Hematopoietic multipotent progenitor cell treated with erythropoietin and hydrocortisone succinate and interleukin-3 and kit ligand, for 15 days (in vitro differentiated cells): ENCODE measurements at places on chromosomes 2 and 18.

- DNase-seq = no peak
Measured at GRCh38 chr2:63755965-63756364, 85.7 kb upstream of the UGP2 start.

- DNase-seq = no peak
Measured at GRCh38 chr18:11383381-11383780, 226.0 kb upstream of the SLC35G4 start.

- no peak for DNase-seq
Measured at GRCh38 chr18:61091379-61091778, 241.9 kb upstream of the CDH20 start.

DNA sequence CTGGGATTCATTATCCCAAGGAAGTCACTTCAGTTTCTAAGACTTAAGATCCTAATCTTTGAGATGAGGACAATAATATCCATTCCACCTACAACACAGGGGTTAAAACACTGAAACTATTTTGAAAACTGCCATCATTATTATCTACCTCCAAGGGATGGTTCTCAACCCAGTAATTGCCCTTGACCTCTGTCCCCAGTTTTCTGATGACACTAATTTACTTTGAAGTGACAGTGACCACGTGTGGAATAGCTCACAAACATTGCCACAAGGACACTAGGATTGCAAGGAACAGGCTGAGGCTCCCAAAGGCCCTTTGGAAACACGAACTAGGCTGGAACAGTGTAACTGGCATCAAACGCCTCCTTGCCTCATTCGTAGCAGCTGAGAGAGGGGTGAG is 78.4 kb downstream of the UXS1 start:
- no peak for DNase-seq

DNA sequence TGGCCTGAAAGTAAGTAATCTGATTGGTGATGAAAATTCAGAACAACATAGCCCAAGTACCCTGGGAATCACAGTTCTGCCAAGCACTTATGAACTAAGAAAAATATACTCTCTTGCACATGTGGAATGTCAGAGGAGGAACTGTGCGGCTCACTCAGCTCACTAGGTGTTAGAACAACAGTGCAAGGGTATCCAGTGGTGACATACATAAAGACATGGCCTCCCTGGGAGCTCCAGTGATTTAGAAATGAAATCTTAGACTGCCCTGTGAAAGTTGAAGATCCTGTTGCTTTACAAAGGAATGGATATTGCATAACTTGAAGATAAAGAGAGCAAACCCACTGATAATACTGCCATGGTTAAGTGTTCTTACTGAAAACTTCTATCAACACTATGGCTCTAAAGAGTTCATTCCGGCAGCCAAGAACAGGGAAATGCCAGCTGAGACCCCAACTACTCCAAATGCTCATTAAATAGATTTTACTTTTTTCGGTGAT is 246.2 kb downstream of the ARHGAP15 start:
- no peak for DNase-seq

- DNase-seq = no peak
Measured at GRCh38 chr2:172996387-172996961, 79.2 kb upstream of the MAP3K20 start.

- no peak for DNase-seq
Measured at GRCh38 chr18:37567061-37567993, 1.7 kb upstream of the CELF4 start.

GRCh38 chr2:121689356-121689755 is 40.1 kb upstream of the CLASP1 start:
- peak; percentile 13 for DNase-seq

DNA sequence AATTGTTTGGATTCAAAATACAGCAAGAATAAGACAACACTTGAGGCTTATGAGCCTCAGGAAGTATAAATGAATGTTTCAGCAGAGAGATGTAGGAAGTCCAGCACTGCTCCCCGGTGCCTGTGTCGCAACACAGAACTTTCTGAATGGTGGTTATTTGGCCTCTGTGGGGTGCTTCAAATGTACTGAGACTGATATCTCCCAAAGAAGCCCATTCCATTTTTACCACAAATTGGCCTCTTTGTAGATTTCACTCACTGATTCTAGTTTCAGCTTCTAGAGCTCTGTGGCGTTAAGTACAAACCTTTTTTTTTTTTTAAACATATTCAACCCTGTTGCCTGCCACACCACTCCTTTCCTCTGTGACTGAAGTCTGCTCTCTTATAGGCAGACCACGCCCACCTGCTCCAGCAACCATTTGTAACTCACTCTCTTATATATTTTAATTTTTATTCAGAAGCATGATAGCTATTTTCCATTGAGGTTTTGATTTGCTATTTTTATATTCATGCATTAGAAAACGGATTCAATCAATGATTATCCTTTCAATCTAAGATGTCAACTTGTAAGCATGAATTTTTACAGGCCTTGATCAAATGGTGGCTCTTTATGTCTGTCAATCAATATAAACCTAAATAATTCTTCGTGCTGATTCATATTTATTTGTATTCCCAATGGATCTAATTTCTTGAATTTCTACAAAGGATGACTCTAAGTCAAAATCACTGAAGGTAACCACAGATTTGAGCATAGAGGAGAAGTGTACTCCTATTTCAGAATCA is 277.1 kb upstream of the CCDC68 start:
- no peak for DNase-seq

DNA sequence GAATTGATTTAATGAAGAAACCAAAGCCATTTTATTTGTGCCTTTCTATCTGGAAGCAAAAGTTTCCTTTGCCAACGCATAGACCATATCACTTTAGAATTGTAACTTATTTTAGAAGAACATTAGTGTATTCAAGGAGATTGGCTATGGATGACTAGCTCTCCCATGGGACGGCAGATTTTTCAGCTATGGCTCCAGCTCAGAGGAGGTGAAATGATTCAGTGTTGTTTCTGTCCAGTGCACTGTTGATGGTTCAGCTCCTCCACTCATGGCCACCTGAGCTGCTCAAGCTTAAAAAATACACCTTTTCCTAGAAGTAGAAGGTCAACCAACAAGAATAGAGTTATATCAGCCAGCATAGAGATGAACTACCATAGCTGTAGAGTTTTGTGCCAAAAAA is 1597.5 kb upstream of the PIK3C3 start:
- no peak for DNase-seq

DNA sequence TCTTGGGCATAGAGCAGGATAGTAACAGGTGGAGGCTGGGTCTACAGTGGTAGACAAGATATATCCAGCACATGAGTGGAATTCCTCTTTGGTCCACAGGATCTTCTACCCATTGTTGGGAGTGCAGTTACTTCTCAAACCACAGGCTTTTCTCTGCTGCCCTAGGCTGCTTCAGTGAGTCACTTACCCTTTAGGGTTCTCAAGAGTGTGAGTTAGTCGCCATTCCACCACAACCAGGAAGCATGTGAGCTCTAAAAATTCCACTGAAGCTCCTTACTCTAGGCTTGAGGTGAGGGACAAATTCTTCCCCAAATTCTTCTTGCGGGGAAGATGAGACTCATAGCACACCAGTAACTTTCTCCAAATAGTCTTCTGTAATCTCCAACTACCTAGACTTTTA is 189.4 kb downstream of the PLCL1 start:
- DNase-seq = no peak

DNA sequence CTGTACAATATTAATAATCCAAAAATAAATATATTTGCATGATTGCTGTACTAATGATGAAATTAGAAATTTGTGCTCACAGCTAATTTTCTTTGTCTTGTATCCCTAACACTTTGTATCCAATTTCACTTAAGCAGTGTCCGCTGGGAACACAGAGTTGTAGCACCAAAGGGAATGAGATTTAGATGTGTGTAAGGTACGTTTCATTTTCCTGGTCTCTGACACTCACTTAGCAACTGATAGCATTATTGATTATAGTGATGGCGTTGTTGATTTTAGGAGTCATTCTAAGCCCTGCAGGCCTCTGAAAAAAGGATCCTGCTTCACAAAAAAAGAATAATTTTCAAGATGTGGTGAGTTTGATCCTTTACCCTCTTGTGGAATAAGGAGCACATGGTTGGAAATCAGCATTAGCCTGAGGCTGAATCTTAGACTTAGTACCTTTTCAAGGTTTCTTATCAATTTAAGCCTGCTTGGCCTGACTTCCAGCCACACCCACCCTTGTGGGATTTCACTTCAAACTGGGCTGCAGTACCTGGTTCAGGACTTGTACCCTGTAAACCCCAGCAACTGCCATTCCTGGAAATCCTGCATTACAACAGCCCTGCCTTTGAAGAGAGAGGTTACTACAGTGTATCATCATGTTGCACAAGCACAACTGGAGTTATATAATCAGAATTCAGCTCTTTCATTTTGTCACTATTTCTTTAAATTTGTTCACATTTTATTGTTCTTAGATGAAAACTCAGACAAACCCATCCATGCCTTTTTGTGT is 116.2 kb downstream of the RND3 start:
- no peak for DNase-seq

DNA sequence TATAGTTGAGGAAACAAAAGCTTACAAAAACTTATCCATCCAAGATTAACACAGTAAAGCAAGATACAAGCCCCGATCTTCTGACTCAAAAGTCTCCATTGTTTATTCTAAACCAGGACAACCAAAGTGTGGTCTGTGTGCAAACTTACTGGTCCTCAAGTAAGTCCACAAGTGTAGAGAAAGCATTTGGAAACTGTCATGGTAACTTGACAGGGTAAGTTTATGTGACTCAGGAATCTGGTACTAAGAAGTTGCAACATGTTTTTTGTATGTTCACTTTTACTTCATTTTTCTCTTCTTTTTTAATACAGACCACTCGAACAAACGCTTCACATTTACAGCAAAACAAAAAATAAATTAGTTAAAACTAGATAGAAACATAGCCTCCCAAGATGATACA is 9.4 kb downstream of the MBD2 start:
- no peak for DNase-seq

- DNase-seq = peak; percentile 15
Measured at GRCh38 chr2:105118960-105119359, 81.1 kb downstream of the MRPS9 start.

GRCh38 chr2:52536929-52537460 is 1230.6 kb upstream of the CHAC2 start:
- DNase-seq = no peak
